ENCODE measurements at places on chromosomes 12 and 14. TPM values are rescaled to one million over a fixed set of nuclear protein-coding genes. Genes with fewer than 3 reads are reported as not detected.
A peak's percentile ranks its signal among the peaks of the same experiment; 100 is the strongest.

DNA sequence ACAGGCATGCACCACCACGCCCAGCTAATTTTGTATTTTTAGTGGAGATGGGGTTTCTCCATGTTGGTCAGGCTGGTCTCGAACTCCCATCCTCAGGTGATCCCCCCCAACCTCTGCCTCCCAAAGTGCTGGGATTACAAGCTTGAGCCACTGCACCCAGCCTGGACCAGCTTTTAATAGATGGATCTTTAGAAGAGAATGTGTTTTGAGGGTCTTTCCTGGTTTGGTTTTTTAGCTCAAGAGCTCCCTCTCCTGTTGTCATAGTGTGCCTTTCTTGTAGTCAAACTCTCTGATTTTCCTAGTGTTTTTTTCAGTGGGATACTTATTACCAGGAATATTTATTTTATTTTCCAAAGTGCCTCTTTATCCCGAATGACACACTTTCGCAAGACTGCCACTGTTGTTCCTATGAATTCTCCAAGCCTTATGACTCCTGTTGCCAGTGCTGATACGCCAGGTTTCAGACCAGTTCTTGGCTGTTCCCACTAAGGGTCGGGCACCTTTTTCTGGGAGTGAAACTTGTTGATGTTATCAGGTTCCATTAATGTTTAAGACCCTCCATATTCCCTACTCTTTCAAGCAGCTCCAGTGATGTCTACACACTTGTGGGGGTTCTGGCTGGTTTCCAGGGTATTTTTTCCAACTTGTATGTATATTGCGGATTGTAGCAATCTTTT, 31.5 kb upstream of the LIMA1 start:
- DNase-seq: no peak

DNA sequence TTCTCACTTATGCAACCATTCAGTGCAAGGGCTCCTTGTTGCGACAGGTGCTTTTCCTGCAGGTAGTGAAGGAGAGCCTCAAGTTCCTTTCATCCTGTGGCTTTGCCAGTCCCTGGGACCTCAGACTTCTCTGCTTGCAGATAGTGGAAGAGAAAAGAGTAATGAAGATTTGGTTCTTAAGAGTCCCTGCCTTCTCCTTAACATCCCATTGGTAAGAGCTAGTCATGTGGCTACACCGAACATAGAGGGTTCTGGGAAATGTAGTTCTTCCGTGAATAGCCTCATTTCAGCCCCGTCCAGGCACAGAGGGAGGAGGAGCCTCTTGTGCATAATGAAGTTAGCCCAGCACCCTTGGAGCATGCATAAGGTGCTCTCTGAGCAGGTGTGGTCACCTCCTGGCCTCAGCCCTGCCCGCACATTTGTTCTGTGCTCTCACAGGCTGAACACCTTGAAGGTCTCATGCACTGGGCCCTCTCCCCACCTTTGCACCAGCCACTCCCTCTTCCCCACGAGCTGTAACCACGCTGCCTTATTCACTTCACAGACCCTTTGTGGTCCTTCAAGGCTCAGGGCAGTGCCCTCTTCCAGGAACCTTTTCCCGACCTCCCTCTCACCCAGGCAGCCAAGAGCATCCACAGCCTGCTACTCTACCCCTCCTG, 134.0 kb downstream of the BCL11B start:
- DNase-seq: peak; percentile 26

DNA sequence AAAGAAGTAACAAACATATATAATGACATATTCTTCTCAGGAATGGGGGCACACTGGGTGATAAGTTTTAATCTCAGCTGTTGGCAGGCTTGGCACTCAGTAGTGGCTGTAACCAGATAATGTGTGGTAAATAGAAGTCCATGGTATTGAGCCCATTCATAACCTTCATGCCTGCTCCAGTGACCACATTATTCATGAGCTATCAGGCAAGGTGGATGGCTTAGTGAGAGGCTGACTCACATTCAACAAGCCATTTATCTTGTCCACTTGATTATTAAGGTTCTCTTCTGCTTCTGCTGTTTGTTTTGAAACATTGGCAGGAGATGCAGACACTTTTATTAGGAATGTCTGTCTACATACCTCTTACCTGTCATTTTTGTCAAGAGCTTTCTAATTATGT, 950.4 kb upstream of the LRFN5 start:
- no peak for DNase-seq

- DNase-seq: no peak
These were observed 77.7 kb downstream of the ARF6 start for GRCh38 chr14:49970474-49971147.

- DNase-seq: no peak
These were observed 24.9 kb downstream of the CCDC88C start for GRCh38 chr14:91392623-91393303.

- no peak for DNase-seq
These were observed 90.0 kb downstream of the RIN3 start for GRCh38 chr14:92603309-92604242.

DNA sequence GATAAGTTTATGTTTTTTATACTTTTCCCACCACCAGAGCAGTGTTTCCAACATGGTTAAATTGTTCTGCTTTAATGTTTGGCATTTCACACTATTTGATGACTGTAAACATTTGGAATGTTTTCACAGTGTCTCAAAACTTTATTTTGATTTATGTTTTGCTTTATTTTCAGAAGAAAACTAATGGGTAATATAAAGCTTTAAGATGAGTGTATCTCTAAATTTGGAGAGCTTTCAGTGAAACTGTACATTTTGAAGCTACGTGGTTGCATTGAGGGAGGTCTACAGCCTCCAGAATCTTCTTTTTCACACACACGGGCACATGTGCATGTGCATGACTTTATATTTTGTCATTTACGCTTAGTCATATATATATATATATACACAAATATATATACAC, 10.7 kb downstream of the BICD1 start:
- DNase-seq: no peak

DNA sequence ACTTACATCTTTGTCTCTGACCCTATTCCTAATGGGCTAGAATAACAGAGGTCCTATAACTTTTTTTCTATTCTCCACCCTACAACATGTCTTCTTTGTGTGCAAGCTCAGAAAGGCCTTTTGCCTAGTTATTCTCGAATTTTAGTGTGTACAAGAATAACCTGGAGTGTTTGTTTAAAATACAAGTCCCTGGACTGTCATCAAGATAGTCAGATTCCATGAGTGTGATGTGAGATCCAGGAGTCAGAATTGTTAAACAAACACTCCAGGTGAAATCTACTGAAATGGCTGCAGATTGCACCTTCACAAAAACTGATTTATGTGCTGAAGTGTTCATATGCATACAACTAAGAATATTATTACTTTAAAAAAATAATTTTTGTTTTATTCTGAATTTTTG, 114.4 kb upstream of the DIO2 start:
- DNase-seq: no peak

- DNase-seq: no peak
These were observed 18.0 kb upstream of the MAP3K9 start for GRCh38 chr14:70827347-70827746.

DNA sequence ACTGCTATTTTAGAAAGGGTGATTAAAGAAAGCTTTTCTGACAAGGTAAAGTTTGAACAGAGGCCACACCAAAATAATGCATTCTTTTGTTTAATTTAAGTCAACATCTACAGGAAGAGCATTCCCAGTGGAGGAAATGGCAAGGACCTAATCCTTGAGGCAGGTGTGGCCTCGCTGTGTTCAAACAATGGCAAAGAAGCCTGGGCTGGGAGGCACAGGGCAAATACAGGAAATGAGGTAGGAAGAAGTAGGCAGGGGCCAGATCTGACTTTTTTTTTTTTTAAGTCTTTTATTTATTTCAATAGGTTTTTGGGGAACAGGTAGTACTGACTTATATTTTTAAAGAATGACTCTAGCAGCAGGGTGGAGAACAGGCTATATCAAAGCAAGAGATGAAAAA, 53.5 kb downstream of the ARMH4 start:
- no peak for DNase-seq

DNA sequence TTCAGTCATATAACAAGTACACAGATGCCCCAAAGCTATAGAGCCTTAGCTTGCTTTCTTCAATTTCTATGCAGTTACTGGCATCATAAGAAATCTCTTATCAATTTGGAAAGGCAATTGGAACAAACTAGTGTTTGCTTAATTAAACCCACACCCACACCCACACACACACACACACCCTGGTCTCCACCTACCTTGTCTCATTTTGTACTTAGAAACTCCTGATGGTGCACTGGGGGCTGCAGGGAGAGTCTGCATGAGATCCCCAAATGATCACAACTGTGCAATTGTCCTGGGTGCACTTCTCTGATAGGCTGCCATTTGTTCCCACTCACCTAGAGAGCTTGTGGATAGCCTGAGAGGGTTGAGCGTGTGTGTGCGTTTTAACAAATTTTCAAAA, 40.5 kb upstream of the PTCSC3 start:
- no peak for DNase-seq

- DNase-seq: no peak
These were observed 796.4 kb downstream of the MED13L start for GRCh38 chr12:115481141-115481540.

DNA sequence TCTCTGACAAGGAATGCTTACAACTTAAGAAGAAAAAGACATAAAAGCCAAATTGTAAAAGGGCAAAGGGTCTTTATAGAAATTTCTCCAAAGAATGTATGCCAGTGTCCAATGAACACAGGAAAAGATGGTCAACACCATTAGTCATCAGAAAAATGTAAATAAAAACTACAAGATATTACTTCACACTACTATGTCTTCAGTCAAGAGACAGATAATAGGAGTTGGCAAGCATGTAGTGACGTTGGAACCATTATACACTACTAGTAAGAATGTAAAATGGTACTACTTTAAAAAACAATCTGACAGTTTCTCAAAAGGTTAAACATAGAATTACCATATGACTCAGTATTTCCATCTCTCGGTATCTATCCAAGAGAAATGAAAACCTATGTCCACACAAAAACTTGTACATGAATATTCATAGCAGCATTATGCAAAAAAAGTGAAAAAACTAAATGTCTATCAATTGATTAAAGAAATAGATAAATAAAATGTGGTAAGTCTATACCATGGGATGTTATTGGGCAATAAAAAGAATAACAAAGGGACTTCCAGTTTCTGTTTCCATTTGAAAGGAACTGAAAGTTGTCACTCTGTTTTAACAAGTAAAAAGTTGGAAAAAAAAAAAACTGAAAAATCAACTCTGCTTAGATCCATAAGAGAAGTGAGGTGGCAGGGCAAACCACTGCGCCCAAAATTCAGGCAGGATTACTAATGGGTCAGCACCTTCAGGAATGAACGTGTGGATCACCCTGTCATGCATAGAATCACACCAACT, 69.8 kb downstream of the ALG10B start:
- DNase-seq: no peak

DNA sequence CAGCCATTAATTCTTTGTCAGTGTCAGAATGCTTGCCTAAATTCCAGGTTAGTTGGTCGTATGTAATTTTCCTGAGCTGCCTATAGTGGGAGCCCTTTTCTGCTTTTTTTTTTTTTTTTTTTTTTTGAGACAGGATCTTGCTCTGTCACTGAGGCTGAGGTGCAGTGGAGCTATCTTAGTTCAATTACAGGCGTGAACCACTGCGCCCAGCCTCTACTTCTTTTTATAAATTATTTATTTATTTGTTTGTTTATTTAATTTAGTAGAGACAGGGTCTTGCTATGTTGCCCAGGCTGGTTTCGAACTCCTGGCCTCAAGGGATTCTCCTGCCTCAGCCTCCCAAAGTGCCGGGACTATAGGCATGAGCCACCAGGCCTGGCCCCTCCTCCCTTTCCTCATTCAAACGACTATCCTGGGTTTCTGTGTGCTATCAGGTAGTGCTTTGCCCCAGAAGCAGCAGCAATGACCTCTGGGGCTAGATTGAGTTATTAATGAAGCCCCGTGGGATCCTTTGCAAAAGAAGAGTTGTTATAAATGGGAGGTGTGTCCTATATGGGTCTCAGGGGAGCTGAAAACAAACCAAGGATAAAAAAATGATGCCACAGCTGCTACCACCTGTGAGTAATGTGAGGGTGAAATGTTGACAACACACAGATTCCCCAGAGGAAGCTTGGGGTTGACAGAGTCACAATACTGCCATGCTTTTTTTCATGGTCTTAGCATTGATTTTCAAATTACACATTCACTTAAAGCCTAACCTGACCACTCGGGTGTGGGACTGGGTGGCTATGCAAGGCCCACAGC, 34.6 kb upstream of the NFKBIA start:
- DNase-seq: no peak

GRCh38 chr12:133081159-133081780, 547 bp downstream of the ZNF140 start:
- no peak for DNase-seq

- peak; percentile 56 for DNase-seq
These were observed 66.0 kb upstream of the ACTN1 start for GRCh38 chr14:69044965-69045555.

DNA sequence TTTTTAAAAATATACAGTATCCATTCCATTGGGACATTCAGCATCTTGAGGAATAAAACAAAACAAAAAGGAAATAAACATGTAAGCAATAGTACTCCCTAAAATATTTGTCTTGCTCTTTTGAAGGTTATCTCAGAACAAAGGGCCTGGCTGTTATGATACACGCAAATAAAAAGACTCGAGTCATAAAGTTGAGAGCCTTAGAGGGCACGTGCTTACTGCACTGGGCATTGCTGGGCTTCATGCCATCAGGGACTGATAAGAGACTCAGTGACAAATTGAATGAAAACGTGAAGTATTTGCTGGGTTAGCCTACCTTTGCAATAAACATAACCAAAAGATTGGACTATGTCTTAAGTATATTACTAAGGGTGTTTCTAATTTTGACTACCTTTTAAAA, 118.9 kb downstream of the SLC35F4 start:
- DNase-seq: no peak

DNA sequence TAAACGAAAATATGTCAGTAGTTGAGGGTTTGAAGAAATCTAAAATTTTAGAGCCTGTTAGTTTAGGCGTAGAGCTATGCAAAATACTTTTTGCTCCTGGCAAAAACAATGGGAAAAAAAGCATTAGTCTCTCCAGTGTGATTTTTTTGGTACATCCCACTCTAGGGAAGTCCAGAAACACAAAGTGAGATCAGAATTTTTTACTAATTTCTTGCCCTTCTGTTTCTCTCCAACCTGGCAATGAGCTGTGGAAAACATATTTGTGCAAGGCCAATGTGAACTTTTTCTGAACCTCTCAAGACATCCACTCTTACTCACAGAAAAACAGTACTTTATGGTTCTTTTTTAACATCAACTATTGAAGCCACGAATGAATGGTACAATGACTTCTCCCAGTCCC, 56.9 kb upstream of the DCN start:
- DNase-seq: no peak

DNA sequence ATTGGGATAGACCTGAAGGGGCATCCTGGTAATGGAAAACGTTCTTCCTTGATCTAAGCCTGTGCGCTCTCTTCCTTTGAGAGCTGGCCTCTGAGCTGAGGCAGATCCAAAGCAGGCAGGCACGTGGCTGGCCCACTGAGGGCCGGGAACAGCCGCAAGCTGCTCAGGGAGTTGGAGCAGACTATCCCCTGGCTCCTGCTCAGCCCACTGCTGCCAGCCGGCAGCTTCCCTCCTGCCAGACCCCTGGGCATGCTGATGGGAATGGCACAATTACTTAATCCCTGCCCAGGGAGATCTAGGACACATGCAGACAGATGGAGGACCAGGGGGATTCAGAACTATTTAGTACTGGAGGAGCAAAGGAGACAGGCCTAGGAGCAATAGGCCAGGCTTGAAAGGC, 14.4 kb downstream of the NEUROD4 start:
- no peak for DNase-seq

ENO2 gene
- 3.6 TPM for total RNA-seq

OTOGL gene
- total RNA-seq: 0.03 TPM

USP15 gene
- total RNA-seq: 37.0 TPM

RILPL2 gene
- total RNA-seq: 2.7 TPM

PTPRR gene
- total RNA-seq: not detected

MANSC4 gene
- total RNA-seq: not detected

OR4K15 gene
- not detected for total RNA-seq

RFLNA gene
- total RNA-seq: not detected
